Stimulated activated CD4-positive, alpha-beta T cell treated with anti-CD3 and anti-CD28 coated beads, Interleukin-1b, Interleukin-23, amount 100 ng/mL, for 1 hour (primary cell): ENCODE measurements at places on chromosomes 2 and 18.

- DNase-seq: no peak
Measured at GRCh38 chr18:10661317-10661716, 135.5 kb downstream of the NAPG start.

- DNase-seq: no peak
Measured at GRCh38 chr2:151649966-151650365, 84.3 kb downstream of the NEB start.

DNA sequence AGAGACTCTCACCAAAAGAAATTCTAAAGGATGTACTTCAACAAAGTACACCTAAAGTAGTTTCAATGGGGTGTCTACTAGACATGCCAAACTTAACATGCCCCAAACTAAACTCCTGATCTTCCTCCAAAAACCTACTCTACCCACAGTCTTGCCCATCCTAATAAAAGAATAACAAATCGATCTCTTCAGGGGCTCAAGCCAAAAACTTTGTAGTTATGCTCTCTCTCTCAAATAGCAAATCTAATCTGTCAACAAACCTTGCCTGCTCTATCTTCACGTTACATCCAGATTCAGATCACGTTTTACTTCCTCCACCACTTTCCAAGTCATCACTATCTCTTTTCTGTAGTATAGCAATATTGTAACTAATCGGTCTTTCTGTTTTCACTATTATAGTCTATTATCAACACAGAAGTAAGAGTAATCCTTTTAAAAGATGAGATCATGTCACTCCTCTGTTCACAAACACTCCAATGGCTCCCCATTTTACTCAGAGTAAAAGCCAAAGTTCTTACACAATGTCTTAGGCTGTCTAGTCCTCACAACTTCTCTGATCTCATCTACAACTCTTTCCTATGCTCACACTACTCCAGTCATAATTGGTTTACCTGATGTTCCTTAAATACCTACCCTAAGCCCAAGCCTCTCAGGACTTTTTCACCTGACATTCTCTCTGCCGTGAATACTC is 79.9 kb downstream of the THADA start:
- DNase-seq: no peak

DNA sequence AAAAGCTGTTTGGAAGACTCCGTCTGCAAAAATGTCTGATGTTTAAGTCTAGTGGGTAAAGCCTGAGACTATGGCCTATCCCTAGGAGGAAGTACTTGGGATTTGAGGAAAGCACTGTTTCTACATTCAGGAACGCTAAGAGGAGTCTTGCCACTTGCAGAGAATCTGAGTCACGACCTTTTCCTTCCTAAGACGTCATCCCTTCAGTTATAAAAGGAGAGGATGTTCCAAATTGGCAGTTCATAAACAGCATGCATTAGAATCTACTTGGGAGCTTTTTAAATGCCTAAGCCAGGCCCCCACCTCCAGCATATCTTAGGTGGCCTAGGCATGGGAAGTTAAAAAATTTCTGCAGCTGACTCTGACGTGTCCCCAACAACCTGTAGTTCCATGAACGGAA is 125.9 kb downstream of the TTC32 start:
- DNase-seq: no peak

- DNase-seq: no peak
Measured at GRCh38 chr18:2986150-2986865, 26.6 kb downstream of the LPIN2 start.

- no peak for DNase-seq
Measured at GRCh38 chr2:29115797-29116781, 874 bp downstream of the CLIP4 start.

DNA sequence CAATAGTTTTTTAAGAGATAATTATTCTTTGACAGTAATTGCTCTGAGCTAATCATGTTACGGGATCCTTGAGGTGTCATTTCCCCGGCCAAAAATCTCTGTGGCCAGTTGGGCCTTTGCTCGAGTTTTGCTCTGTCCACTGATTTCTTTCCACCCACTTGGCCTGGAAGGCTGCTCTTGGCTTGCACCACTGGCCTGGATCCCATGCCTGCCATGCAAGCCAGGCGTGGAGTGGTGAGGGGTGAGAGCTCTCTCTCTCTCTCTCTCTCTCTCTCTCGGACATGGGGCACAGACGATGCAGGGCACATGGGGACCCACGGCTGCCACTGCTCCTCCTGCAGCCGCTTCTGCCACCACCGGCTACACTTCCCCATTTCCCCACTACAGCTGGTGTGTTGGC is 853.0 kb upstream of the GCFC2 start:
- DNase-seq: no peak

GRCh38 chr2:53247956-53248735 is 519.5 kb upstream of the CHAC2 start:
- DNase-seq: no peak

DNA sequence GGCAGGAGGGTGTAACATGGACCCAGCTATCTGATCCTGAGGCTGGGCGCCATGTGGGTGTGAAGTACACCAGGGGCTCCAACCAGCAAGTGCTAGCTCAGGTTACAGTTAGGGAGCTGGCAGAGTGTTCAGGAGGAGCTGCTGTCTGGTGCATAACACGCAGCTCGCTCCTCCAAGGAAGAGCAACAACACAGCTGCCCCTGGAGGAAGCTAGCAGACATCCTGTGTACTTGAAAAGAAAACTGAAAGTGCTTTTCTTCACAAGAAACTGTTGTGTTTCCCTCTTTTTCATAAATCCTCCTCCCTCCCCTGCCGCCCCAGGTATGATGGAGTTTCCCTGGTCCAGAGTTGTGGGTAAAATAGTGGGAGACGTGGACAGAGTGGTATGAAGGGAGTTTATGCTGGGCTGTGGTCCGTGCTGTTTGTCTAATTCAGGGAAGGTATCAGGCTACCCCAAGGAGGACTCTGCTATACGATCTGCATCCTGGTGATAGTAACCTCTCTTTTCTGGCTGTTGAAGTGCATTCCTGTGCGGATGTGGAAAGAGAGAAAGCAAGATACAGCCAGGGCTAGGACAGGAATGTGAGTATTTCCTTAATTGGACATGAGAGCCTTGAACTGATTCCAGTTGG is 6.1 kb upstream of the LBH start:
- DNase-seq: no peak

DNA sequence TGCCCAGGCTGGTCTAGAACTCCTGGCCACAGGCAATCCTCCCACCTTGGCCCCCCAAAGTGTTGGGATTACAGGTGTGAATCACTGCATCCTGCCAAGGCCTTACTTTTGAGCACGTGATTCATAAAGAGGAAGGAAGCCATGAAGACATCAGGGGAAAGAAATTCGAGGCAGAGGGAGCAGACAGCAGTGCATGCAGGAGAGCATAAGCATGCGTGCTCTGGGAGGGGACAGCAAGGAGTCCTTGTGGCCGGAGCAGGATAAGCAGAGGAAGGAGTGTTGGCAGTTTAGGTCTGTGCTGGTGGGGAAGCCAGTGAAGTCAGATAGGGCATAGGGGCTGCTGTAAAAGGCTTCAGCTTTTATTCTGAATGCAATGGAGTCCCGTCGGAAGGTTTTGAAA is 400.5 kb upstream of the RAB12 start:
- DNase-seq: no peak

GRCh38 chr2:88707003-88707402 is 15.5 kb downstream of the RPIA start:
- no peak for DNase-seq

DNA sequence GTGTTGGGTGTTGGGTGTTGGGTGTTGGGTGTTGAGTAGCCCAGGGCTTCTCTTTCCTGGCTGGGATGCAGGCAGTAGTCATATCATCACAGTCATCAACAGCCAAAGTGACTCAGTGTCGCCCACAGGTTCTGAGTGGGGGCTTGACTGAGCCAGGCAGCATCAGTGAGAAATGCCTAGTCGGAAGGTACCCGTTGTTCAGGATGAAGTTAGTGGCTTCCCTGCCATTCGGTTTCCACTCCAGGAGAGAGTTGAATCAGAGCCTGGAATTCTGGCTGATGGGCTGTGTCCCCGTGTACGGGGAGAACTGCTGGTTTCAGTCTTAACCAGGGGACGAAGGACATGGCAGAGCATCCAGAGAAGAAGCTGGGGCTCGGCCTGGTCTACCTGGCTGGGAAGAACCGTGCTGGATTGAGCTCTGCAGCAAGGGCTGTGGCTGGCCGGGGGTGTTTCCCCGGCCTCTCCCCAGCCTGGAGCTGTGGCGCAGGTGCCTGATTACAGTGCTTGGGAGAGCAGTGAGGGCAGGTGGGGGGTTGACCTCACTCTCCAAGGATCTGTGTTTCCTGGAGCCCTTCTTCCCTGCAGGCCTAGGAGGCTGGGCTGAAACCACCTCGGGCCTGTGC is 49.4 kb downstream of the AGAP1 start:
- DNase-seq: no peak

DNA sequence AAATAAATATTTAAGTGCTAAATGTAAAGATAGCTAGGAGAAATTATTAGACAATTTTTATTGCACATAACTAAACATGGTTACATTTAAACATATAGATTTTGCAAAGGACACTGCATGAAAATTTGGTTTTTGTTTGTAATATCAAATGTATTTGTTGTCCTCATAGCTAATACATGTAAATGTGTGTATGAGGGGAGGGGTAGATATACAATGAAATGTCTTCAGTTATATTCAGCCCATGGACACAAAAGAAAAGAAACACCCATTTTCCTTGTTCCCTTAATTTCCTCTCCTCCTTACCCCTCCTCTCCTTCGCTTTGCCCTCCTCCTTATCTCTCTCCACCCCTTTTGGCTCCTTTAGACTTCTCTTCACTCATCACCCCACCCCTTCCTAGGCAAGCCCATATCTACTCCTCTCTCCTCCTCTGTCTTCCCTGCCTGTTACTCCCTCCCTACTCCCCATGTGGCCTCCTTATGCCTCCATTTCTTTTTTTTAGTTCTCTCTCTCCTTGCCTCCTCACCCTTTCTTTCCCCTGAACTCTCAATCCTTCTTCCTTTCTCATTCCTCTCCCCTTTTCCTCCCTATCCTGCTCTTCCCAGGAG is 1.4 kb downstream of the COL3A1 start:
- no peak for DNase-seq

- no peak for DNase-seq
Measured at GRCh38 chr2:141767051-141767450, 363.8 kb downstream of the LRP1B start.

GRCh38 chr2:144446136-144446535 is 73.8 kb downstream of the ZEB2 start:
- DNase-seq: no peak

DNA sequence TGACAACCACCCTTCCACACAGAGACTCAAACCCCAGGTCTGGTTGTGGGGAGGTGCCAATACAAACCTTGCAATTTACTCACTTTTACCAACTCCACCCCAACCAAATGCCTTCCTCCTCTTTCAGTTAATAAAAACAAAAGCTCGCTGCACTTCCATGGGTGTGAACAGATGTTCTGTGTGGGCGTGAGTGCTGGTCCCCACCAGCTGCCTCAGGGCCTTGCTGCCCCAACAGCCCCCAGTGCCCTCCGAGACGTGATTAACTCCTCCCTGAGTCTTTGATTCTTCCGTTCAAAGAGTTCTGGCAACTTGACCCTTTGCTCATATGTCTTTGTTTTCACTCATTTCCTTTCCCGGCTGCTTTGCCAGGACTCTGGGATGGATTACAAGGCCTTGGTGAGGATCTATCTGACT is 258.9 kb upstream of the CXCR4 start:
- DNase-seq: no peak

- no peak for DNase-seq
Measured at GRCh38 chr2:231361701-231362554, 33.6 kb upstream of the B3GNT7 start.

DNA sequence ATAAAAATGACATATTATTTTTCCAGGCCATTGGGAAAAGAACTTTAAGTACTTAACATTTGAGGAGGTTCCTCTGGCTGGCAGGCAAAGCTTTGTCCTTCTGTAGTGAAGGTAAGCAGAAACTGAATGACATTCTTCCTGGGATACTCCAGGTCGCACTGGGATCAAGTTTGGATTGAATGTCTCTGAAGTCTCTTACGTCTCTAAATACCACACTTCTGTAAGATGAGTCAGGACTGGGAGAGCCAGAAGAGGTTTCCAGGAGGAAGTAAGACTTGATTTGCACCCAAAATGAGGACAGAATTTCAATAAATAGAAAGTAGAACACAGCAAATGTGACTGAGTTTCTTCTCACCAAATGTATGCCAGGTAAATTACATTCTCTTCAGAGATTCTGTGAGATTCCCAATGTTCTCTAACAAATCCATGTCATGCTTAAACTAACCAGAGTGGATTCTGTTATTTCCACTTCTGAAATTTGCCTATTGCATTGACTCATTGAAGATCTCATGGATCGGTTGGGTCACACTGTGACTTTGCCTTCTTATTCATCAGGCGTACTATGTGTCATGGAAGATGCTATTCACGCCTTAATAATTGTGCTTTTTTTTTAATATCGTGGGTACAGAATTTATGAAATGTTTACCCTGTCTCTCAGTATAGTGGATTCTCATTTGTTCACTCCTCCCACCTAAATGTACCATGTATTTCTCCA is 25.5 kb upstream of the VIT start:
- DNase-seq: no peak

- DNase-seq: no peak
Measured at GRCh38 chr2:117470311-117471095, 344.0 kb upstream of the DDX18 start.

- DNase-seq: no peak
Measured at GRCh38 chr2:12303181-12304030, 413.3 kb upstream of the TRIB2 start.

DNA sequence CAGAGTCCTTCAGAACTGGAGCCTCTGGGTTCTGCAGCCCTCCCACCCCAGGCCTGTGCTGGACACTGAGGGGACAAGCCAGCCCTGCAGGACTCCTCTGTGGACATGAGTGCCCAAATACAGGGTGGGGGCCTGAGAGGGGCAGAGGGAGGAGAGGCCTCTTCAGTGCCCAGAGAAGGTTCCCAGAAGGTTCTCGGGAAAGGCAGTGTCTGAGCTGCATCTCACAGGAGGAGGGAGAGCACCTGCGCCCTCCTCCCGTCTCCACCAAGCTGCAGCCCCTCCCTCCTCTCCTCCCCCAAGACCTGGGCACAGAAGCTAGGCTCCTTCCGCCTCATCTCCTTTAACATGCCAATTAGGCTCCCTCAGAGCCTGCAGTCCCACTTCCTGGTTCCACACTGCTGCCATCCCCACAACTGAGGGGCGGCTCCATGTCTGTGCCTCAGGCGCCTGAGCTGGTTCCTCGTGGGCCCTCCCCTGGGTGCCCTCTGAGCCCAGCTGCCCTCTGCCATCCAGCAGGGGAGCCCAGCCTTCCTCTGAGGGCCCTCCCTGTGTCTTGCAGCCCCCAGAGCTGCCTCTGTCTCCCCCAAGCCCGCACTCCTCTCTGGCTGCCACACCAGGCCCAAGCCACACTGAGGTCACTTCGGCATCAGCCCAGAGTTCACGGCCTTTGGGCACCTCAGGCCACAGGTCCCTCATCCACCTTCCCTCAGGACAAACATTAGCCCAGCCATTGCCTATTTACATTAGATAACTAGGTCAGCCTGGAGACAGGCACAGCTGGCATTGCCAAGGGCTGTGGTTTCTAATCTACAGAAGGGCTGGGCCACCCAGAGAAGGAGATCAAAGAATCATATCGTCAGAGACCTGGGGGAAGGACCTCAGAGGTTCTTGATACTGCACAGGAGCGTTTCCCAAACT is 28.9 kb downstream of the KCNK3 start:
- no peak for DNase-seq
